Stimulated activated naive B cell treated with anti-CD40 and anti-IgM and Interleukin-4, amounts not matched to agents 10 μg/mL and 1 μg/mL and 100 μg/mL, for 72 hours (primary cell): ENCODE measurements at places on chromosomes 4 and X.

DNA sequence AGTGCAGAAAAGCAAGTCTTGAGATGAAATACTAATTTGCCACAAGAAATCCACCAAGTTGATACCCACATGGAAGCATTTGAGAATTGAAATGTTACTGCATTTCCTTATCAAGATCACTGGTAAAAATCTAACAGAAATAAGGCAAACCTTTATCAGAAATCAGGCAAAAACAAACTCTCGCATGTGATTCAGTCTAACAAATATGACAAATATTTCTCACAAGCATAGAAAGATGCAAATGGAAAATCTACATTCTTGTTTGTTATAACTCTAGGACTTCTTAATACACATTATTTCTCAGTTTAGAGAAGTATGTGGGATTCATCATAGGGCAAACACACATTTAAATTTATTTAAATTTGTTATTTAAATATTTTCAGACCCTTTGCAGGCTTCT lies 52.9 kb downstream of the TXK start:
- no peak for DNase-seq

- no peak for DNase-seq
Observed at GRCh38 chr4:83731609-83732008, 195.7 kb downstream of the GPAT3 start.

DNA sequence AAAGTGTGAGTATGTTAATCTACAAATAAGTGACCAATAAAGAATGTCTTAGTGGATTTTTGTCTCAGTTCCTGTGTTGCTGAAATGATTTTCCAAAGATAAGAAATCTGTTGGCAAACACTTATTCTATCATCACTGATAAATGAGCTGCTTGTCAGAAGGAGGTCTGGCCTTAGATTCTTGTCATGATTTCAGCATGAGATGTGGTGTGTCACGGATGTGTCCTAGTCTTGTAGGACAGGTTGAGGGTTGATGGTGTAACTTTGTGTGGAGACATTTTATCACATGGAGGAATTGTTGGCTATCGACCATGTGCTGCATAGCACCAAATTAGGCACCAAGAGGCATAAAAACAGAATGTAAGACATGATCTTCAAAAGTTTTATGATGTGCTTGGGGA lies 31.8 kb upstream of the LIMCH1 start:
- DNase-seq = no peak

- no peak for DNase-seq
Observed at GRCh38 chr4:28973587-28974350, 1746.4 kb upstream of the PCDH7 start.

GRCh38 chr4:180103794-180104193 lies 2139.4 kb upstream of the TENM3 start:
- DNase-seq = no peak

GRCh38 chr4:174193438-174194374 lies 89.8 kb downstream of the FBXO8 start:
- DNase-seq = no peak
